ENCODE measurements at places on chromosomes 4 and X. TPM values are rescaled to one million over a fixed set of nuclear protein-coding genes. Genes with fewer than 3 reads are reported as not detected.

MAML3 gene
- total RNA-seq, result 59.4 TPM

CSAG3 gene
- 7.4 TPM for total RNA-seq

GPM6B gene
- 516 TPM for total RNA-seq

PITX2 gene
- total RNA-seq, result 1.3 TPM

CPLX1 gene
- 115 TPM for total RNA-seq

RLIM gene
- 59.4 TPM for total RNA-seq

Data from glutamatergic neuron (in vitro differentiated cells).